Right lung (tissue), 10 donors: ENCODE measurements at places on chromosomes 2 and 18.

GRCh38 chr18:45412577-45412976, 202.7 kb upstream of the SLC14A2 start:
- DNase-seq, result no peak

GRCh38 chr2:210818473-210818872, 262.1 kb downstream of the CPS1 start:
- no peak for DNase-seq

DNA sequence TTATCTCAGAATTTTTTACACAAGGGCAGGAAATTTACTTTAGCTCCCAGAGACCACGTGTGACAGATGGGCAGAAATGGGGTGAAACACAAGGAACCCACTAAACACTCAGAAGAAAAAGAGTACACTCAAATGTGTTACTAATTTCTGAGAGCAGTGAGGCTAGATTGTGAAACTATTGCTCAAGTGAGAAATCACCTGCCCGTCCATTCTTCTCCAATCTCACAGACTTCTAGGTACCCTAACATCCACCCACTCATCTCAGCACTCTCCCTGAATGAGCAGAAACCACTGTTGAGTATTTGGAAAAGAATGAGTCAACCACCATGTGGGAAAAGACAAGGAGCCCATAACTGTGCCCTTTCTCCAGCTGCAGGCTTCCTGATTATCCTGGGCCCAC, 293.0 kb upstream of the CDH2 start:
- DNase-seq, result no peak

DNA sequence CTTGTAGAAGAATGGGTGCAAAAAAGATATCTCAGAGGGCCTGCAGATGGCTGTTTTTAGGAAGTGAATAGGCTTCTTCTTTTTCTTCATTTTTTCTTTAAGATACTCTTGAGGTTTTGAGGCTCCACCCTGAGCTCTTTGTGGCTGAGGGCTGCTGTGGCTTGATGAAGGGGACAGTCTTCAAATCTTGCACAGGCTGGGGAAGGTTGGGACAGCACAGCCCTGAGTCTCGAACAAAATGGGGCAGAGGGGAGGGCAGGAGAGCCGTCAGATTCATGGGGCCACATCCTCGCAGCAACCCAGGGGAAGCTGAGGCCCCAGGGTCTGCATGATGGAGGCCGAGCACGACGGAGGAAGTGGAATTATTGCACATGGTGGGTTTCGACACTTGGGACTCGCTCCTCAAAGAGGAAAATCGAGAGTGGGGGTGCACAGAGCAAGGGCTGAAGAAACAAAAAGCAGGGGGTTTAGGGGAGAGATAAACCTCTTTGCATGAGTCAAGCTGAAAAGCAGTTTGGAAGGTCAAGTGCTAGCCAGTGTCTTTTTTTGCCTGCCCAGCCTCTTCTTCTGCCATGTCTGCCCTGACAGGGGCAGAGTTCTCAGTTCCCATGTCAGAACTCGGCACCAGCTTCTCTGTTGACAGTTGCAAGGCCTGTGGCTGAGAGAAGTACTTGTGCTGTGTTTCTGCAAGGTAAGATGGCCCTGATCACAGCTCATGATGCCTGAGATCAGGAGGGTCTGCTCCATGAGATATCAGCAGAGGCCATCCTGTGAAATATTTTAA, 19.5 kb downstream of the INPP4A start:
- DNase-seq, result no peak

DNA sequence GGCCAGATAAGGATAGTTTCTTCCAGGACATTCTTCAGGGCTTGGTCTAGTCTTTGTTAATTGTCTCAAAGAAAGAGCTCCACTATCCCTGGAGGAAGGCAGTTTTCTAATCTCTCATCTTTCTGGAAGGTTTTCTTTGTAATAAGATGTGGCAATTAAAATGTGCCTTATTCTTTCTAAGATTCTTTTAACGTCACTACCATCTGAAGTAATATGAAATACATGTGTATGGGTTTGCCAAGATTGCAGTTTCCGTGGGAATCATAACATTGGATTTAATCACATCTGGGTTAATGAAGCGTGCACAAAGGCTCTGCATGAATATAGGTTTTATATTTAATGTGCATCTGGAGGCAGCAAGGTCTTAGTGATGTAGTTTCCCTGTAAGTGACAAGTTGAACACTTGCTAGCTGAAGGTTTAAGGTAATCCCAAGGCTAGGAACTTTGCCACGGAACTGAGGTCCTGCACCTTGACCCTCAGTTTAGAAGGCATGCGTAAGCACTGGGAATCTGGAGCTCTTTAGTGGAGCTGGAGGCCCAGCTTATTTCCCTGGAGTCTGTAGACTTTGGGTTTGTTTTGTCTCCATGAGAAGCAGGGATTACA, 25.7 kb downstream of the DIS3L2 start:
- no peak for DNase-seq

GRCh38 chr2:216490061-216490460, 8.6 kb upstream of the RPL37A start:
- no peak for DNase-seq

- no peak for DNase-seq
Observed at GRCh38 chr2:65193446-65193845, 34.2 kb upstream of the ACTR2 start.

DNA sequence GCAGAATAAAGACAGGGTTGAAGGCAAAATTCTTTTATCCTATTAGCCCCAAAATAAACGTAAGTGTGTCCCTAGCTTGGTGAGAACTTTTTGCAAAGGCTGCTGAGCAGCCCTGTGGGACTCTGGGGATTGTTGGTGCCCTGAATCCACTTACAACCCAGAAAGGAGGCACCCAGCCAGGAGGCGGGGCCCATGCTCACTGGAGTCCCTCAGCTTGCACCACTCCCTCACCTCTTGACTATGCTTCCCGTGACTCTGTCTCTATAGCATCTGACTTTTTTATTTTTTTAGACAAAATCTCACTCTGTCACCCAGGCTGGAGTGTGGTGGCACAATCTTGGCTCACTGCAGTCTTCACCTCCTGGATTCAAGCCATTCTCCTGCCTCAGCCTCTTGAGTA, 15.8 kb upstream of the COL6A3 start:
- no peak for DNase-seq

- DNase-seq, result no peak
Observed at GRCh38 chr18:63446266-63446665, 24.0 kb upstream of the VPS4B start.

GRCh38 chr18:45974088-45974536, 7.0 kb upstream of the EPG5 start:
- peak; percentile 51 for DNase-seq

DNA sequence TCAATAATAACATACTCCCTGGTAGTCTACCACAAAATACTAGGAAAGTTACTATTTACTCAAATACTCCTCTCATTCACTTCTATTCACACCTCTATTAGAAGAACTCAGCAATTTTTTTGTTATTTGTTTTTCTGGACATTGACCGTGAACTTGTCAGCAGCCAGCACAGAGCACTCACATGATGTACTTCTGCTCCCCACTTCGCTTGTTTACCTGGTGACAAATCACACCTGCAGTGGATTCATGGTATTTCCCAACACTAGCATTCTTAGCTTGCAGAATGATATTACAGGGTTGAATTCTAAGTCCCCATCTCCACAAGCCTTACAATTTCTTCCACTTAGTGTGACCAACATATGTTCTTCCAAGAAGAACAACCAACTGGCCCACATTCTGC, 238.2 kb downstream of the SATB2 start:
- no peak for DNase-seq

DNA sequence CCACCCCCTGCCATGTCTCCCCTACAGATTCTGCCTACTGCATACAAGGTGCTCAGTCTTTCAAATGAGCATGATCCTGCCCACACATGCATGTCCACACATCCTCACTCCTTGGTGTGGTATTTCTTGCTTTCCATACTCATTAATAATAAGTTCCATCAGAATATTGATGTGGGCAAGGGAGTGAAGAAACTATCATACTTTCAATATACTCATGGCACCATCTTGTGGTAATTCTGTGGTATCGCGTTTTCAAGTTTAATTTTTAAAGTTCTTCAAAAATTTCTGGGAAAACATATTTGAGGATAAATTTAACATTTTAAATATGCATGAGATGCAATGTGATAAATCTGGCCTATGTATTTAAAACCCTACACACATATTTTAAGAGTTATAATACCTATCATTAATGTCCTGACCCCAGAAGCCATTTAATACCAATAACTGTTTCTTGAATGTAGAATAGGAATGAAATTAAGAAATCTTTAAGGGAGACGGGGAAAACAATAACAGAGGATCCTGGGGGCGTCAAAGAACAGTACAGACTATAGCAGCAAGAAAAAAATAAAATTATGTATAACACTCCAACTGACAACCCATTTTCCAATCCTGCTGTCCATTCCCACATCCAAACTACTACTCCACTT, 110.1 kb downstream of the ZNF385B start:
- peak; percentile 32 for DNase-seq

DNA sequence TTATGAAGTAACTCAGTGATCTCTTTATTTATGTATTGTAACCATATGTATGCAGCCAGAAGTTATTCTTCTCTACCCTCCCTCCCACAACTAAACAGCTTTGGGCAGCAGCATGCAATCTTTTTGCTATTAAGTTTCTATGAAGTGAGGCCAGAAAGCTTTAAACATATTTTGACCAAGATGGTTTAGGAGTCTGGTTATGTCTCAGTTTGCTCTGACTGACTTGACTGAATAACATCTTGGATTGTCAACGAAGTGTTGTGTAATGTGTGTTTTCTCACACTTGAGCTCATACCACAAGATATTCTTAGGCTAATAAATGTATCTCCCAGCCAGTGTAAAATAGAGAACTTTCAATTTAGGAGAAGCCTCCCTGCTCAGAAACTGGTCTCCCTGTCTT, 104.3 kb downstream of the TTC27 start:
- DNase-seq, result no peak

DNA sequence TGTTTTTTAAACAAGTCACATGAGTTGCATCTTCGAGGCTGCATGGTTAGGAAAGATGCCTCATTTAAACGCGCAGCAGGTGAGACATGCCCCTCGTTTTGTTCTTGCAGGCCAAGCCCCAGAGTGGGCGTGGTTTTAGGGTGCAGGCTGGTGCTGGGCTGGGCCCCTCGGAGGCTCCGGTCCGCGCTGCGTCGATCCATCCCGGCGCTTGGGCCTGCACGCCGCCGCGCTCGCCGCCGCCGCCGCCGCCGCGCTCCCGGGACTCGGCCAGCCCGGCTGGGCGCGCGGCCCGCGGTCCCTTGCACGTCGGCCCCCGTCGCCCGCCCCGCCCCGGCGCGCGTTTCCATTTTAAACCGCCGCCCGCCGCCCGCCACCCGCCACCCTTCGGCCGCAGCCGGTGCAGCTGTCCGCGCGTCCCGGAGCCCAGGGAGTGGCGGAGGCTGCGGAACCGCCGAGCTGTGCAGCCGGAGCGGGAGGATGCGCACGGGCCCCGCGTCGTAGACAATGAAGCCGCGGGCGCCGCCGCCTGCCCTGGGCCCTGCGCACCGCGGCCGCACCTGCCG, 175.5 kb downstream of the AGAP1 start:
- DNase-seq, result peak; percentile 24

DNA sequence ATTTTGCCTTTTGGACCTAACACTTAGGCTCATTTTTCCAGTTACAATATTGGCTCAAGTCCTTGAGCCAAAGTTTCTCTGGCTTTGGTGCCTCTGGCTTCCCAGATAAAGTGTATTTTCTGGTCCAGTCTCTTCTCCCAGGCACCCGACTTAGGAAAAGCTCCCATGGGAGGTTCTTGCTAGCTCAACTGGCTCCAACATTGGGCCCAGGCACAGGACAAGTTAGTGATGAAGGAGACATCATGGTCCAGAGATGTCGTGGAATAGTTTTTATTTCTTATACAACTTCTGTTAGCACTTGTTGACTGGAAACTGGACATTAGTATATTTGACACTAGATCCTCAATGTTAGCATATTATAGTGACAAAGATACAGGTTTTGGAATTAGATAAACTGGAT, 8.2 kb upstream of the ZEB2 start:
- no peak for DNase-seq

GRCh38 chr2:42902939-42903709, 110.7 kb upstream of the HAAO start:
- DNase-seq, result no peak

DNA sequence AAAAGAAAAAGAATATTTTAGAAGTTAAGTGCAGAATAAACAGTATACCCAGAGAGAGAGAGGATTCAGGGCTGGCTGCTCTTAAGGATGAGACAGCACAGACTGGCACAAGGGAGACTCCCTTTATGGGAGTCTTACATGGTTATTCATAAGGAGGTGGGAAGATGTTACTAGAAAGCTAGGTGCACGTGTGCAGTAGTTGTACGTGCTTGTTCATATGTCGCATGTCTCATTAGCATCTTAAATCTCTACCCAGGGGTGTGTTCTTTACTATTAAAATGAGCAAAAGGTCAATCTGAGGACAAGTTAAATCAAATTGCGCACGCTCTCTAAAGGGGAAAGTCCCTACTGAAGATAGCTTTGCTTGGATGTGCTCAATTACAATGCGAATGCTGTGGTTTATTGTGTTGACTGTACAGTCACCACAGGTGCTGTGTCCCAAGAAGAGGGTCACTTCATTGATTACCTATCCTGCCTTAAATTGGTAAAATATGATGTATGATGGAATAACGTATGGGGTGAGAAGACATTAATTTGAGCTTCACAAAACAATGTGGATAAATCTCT, 368.0 kb upstream of the SPHKAP start:
- no peak for DNase-seq

- DNase-seq, result no peak
Observed at GRCh38 chr2:7004636-7005035, 87.4 kb downstream of the RNF144A start.

DNA sequence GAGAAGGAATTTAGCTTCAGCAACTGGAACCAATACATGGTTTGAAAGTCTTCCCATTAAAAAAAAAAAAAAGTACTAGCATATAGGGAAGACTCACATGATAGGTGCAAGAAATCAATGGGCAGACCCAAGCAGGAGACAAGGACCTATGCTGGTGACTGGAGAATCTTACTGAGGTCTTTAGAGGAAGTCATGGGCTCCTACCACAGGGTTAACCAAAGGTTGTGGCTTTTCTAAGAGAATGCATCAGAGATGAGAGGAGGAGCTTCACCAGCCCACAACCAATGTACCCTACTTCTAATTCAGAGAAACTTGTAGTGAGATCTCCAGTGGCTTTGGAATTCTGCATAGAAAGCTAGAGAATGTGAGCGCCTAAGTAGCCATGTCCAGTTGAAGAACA, 207.4 kb downstream of the NCKAP5 start:
- DNase-seq, result no peak

DNA sequence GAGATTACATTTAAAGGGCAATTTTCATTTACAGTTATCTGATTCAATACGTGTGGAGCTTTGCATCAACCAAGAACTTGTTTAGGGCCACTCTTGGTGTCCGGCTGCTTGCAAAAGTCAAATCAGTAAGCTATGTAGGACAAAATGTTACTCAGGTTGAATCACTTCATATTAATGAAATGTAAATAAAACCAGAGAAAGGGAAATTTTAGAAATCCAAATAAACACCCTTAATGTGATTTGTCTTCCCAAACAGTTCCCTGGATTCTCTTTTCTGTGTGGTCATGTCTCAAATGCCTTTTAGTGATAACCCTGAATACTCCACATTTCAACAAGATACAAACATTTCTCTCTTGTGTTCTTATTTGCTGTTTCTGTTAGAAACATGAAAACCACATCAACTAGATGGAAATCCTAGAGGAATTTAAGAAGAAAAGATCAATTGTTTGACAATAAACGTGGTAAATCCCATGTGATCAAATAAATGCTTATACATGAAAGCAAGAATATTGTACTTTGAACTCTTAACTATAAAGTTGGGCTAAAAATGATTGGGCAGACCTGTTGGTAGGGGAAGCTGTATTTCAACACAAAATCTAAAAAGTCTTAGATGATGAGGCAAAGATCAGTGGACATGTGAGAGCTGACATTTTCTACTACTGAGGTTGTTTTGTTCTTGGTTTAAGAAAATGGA, 101.3 kb downstream of the CDC42EP3 start:
- no peak for DNase-seq
